Neuronal stem cell (in vitro differentiated cells): ENCODE measurements at places on chromosomes 16 and 17.

- no peak for DNase-seq
These were observed 453.4 kb downstream of the KCNJ18 start for GRCh38 chr17:22145605-22146178.

- DNase-seq, result no peak
These were observed 14.7 kb downstream of the CDH13 start for GRCh38 chr16:82641336-82641984.

DNA sequence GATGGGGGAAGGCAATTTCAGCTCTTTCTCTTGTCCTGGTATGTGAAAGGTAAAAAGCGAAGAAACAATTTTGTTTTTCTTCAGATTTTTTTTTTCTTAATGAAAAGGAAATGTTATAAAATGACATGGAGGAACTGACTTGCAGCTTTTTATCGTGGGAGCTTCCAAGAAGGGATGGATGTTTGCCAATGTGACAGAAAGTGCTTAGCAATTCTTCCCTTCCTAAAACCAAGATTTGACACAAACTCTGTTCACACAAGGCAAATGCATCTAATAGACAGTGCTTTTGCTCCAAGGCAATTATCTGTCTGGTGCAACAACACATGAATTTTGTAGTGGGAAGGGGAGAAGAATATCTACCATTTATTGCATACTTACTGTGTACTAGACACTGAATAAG is 988.5 kb downstream of the CDH11 start:
- DNase-seq, result no peak

- DNase-seq, result no peak
These were observed 28.2 kb downstream of the B9D1 start for GRCh38 chr17:19334331-19334730.

- no peak for DNase-seq
These were observed 5.3 kb downstream of the PDK2 start for GRCh38 chr17:50100480-50100883.

- DNase-seq, result peak; percentile 39
These were observed 96.4 kb upstream of the SHISA6 start for GRCh38 chr17:11144358-11145233.
